ENCODE measurements at places on chromosomes 7 and 10.
A peak's percentile ranks its signal among the peaks of the same experiment; 100 is the strongest.

DNA sequence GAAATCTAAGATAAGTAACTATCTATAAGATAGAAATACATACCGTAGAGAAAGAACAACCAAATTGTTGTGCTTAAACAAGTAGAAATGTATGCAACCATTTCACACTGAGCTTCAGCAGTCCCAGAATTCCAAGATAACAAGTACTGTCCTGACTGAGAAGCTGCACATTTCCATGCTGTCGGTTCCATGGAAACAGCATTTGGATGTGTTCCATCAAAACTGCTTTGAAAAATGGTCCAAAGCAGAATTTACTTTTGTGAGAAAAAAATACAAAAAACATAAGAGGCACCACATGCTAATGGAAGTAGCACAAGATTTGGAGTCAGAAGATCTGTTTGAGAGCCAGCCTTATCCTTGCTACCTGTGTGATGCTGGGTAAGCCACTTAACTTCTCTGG is 92.6 kb downstream of the MTERF1 start:
- peak; percentile 25 for DNase-seq

GRCh38 chr10:2777666-2778355 is 289.5 kb upstream of the PFKP start:
- no peak for DNase-seq

GRCh38 chr10:13788711-13789447 is 202.1 kb downstream of the PRPF18 start:
- peak; percentile 66 for DNase-seq

DNA sequence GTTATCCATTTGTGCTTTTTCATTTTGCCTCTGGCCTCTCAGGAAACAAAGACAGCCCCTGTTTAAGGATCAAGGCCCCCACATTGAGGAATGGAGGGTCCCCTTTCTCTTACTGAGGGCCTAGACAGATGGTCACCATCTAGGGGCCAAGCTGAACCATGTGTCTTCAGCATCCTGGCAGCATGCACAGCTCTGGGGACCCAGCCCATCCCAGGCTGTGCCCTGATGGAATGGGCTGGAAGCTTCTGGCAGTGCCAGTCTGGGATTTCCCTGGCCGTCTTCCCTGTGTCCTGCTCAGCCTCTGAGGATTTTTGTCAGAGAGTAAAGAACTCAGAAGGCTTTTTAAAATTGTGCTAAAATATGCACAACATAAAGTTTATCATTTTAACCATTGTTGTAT is 116.8 kb downstream of the ITIH5 start:
- DNase-seq, result no peak

- no peak for DNase-seq
Observed at GRCh38 chr10:25604591-25604990, 329.4 kb upstream of the MYO3A start.

GRCh38 chr10:269440-270074 is 134.3 kb downstream of the ZMYND11 start:
- no peak for DNase-seq

DNA sequence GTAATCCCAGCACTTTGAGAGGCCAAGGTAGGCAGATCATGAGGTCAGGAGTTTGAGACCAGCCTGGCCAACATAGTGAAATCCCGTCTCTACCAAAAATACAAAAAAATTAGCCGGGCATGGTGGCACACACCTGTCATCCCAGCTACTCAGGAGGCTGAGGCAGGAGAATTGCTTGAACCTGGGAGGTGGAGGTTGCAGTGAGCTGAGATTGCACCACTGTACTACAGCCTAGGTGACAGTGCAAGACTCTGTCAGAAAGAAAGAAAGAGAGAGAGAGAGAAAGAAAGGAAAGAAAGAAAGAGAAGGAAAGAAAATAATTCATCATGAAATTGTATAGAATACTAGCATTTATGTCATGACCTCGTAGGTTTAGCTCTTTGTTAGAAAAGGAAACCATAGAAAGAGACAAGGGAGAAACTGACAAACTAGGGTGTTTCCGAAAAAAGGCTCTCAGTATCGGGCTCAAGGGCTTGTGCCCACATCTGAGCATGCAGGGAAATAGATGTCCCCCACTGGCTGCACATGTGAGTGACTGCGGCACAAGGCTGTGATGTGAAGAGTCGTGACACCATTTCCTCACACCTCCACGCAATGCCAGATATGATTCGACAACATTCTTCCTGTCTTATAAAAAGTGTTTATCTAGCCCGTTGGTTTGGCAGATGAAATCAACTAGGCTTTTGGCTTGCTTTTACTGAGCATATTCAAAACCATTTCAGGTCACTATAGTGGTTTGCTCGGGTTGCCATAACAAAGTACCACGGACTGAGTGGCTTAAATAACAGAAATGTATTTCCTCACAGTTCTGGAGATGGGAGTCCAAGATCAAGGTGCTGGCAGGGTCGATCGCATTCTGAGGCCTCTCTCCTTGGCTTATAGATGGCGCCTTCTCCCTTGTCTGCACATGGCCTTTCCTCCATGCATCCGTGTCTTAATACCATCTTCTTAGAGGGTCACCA is 2.0 kb downstream of the SRGN start:
- DNase-seq, result no peak

- no peak for DNase-seq
Observed at GRCh38 chr7:146892151-146892550, 775.5 kb downstream of the CNTNAP2 start.

DNA sequence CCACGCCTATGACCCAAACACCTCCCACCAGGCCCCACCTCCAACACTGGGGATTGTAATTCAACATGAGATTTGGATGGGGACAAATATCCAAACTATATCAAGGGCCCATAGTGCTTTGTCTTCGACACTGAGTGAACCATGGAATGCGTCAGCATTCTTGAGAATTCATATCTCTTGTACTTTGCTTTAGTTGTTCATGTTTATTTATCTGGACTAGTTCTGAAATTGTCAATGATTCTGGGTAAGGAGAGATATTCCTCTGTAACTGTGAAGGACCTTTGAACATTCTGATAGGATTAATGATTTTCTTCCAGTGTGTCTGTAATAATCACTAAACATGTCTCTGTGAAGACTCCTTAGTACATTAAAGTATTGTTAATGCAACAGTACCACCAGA is 374.8 kb downstream of the LRMDA start:
- no peak for DNase-seq

GRCh38 chr10:27345455-27345920 is 104.9 kb upstream of the ACBD5 start:
- no peak for DNase-seq

DNA sequence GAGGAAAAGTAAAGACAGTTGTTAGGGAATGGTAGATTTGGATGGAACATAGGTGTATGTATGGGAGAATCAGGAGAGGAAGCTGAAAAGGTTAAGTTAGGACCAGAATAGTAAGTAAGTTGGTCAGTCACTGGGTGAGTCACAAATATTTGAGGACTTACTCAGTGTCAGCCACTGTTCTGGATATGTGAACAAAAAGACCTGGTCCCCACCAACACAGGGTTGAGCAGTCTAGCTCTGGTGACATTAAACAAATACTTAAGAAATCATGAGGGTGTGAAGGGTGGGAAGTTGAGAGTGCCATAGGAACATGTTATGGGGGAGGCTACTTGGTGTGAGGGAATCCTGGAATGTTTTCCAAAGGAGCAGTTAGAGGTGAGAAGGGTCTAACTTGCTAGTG is 246.9 kb downstream of the PTEN start:
- DNase-seq, result no peak

- DNase-seq, result no peak
Observed at GRCh38 chr10:125392154-125392553, 231.8 kb upstream of the CTBP2 start.

GRCh38 chr7:139118234-139118804 is 8.8 kb upstream of the ZC3HAV1 start:
- no peak for DNase-seq

GRCh38 chr10:110730345-110731050 is 86.4 kb downstream of the RBM20 start:
- no peak for DNase-seq

DNA sequence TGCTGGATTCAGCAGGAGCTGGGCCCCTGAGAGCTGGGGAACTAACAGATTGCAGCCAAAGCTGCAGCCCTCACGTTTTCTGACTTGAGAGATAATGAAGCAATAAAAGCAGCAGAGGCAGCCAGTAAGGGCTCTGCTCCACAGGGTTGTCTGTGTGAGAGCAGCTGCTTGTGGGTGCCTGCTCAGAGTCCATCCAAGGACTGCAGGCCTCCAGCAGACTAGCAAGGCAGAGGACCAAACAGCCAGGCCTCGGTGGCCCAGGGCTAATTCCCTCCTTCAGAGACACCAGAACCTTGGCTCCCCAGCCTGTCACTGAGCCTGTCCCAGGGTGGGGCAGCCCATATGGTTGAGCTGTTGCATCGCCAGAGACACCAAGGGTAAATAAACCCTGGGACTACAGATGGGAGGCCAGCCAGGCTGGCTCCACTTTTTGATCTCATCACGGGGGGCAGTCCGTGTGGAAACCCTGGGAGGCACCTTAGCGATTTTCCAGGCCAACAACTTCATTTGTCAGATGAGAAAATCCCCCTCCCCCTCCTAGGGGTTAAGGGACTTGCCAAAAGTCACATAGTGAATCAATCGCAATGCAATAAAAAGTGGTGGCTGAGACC is 229.2 kb downstream of the WDR11 start:
- DNase-seq, result no peak

DNA sequence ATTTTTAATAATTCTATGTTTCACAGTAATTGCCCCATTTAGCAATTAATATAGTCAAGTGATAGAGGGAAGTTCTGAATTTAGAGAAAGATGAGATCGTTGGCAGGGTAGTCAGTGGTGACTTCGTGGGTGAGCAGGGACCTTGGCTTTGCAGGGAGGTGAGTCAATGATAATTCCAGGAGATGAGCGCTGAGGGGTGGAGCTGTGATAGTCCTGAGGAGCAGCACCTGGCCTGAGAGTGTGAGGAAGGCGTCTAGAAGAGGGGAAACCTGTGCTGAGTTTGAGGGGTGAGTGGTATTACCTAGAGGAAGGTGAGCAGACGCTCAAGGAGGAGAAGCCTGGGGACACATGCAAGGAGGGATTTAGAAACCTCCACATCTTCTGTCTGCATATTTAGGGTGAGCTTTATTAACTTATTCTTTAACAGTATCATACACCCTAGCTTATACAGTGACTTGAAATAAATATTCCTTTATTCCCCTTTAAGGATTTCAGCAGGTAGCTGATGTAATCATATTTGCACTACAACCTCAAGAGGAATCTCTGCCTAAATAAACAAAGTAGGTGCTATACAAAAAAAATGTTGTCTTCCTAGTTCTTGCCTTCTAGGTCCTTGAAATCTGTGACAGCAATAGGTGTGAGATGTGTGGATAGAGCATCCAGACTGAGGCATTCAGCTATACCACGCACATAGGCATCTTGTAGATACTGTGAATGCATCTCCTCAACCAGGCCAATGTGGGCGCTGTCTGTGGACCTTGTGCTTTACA is 2.1 kb upstream of the TRIL start:
- no peak for DNase-seq

DNA sequence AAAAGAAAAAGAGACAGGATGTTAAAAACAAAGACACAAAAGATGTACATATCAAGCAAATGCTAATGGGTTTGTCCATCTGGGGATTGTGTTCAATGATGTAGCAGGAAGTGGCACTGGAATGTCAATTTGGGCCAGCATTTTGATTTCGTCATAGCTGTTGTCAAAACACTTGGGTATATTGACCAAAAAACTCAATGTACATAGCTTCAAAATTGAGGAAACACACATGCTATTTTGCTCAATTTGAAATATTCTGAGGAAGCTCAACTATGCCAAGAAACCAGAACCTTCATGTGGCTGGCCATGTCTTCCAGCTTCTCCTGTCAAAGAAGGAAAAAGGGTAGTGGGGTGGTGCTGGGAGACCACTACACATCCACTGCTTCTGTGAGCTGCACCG is 212.7 kb upstream of the GHITM start:
- DNase-seq, result no peak

DNA sequence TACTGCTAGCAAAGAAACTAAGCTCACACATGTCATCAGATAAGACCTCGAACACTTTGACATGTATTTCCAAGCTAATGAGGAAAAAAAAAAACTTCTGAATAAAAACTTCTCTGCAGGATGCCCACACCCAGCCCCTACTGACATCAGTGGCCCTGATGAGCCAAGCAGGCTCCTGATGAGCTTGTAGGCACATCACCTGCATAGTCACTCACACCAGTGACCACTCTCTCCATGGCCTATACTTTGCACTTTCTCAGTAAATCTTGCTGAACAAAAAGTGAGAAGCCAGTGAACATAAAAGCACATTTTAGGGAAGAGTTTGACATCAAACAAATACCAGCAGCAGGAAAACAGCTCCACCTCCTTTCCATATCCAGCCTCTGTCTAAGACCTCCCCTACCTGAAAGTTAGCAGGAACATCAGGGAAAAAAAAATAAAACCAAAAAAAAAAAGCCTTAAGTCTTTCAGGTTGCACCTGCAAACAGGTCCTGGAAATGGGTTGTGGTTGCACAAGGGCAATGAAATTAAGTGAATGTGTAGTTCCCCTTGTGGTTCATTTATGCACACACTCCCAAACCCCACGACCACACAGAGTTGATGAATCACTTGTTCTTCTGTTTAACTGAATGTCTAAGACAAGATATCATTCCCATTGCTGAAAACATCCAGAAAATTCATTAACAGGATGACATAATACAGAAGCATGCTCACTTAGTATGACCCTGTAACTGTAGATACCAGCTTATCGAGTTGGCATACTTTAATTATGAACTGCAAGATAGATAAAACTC is 205.2 kb upstream of the PDE1C start:
- no peak for DNase-seq

DNA sequence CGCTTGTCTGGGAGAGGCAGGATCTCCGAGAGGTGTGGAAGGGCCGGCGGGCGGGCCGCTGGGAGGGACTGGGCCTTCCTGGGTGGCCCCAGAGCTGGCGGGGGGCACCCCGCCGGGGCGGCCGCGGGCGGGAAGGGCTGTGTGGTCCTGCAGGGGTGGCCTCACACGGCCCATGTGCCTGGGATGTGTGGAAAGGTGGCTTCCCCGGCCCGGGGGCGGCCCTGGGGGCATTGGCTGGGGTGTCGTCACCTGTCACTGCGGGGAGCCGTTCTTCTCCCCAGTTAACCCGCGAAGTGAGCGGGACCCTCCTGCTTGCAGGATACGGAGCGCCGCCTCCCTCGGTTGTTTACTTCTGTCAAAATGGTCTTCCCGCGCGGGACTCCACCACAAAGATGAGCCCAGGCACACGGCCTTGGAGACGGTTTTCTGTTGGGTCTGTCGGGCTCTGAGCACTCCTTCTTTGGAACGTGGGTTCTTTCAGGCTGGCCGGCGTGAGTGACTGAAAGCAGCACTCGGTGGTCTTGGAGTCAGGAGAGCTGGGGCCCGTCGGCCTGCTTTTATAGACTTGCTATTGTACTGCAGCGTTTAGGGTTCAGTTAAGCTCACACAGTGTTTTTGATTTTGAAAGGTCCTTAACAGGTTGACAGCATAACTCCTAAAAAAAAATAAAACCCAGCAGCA is 700 bp downstream of the SMC3 start:
- peak; percentile 26 for DNase-seq

- DNase-seq, result peak; percentile 88
Observed at GRCh38 chr10:76973091-76974016, 664.3 kb downstream of the KCNMA1 start.

Measured in muscle of arm (tissue), 14 donors.